ENCODE measurements at places on chromosomes 12 and 14. TPM values are rescaled to one million over a fixed set of nuclear protein-coding genes. Genes with fewer than 3 reads are reported as not detected.

The SRRM4 gene
- not detected for total RNA-seq

The TTC9 gene
- under 0.01 TPM for total RNA-seq

The CACNA1C gene
- total RNA-seq = 5.1 TPM

The ARHGAP9 gene
- under 0.01 TPM for total RNA-seq

The RGS6 gene
- total RNA-seq = not detected

The TAC3 gene
- total RNA-seq = not detected

The NRL gene
- total RNA-seq = 0.78 TPM

The KCNC2 gene
- not detected for total RNA-seq

The ESR2 gene
- total RNA-seq = not detected

The CIDEB gene
- total RNA-seq = 2.2 TPM

The SERPINA10 gene
- not detected for total RNA-seq

The C14orf132 gene
- total RNA-seq = 15.8 TPM
